Activated naive CD8-positive, alpha-beta T cell treated with anti-CD3 and anti-CD28 coated beads, Interleukin-2, amount 50 U/mL, for 24 hours (primary cell): ENCODE measurements at places on chromosomes 16 and 17.

- H3K27me3 ChIP-seq: no peaks in the 10 kb centered on the region
- no peak overlapping the region for H3K27ac ChIP-seq
- H3K4me3 ChIP-seq: no peak overlapping the region
- peaks cover 5% of the 10 kb centered on the region for H3K4me1 ChIP-seq
Observed at GRCh38 chr17:61127960-61128359, 271.7 kb upstream of the TBX2 start.

GRCh38 chr17:41539979-41540701 lies 12.0 kb upstream of the KRT19 start:
- no peak for DNase-seq
- H3K27me3 ChIP-seq: peaks cover 8% of the 10 kb centered on the region
- no peak overlapping the region for H3K27ac ChIP-seq
- no peaks in the 10 kb centered on the region for H3K4me1 ChIP-seq
- no peaks in the 10 kb centered on the region for H3K36me3 ChIP-seq
- no peak overlapping the region for H3K4me3 ChIP-seq

DNA sequence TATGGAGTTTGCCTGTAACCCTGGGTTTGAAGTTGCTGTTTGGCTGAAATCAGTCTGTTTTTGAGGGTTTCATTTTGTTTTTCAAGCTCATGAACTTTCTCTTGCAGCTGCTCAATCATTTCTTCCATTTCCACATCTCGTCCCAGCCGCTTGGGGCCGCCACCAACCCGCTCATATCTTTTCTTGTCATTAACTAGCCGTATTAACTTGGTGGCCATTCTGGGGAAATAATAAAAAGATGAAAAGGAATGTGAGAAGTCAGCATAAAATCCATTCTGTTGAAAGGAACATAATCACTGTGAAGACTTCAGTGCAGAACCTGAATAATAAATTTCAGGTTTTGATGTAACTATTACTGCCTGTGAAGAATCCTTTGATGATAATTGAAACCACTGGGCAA lies 11.5 kb downstream of the RPGRIP1L start:
- peaks cover 7% of the 10 kb centered on the region for H3K36me3 ChIP-seq
- H3K4me1 ChIP-seq: no peaks in the 10 kb centered on the region
- H3K27me3 ChIP-seq: no peaks in the 10 kb centered on the region
- H3K27ac ChIP-seq: no peak overlapping the region
- no peak for DNase-seq

DNA sequence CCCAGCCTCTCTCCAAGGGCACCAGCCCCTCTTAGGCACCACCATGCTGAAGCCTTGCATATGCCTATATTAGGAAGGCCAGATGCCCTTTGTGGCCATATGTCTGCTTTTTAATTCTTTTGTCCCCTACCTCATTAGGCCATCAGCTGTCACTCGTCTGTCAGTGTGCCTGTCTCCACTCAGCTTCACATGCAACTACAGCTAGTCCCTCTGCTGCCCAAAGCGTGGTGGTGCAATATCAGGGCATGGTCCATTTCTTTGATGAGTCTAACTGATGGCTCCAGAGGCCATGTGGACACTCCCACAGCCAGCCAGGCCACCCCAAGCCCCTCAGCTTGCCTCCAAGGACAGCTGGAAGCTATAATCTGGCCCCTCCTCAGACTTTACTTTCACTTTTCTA lies 36.3 kb downstream of the MYO18A start:
- peaks cover 70% of the 10 kb centered on the region for H3K4me1 ChIP-seq
- no peak overlapping the region for H3K27ac ChIP-seq
- no peaks in the 10 kb centered on the region for H3K36me3 ChIP-seq
- no peak for DNase-seq
- no peak overlapping the region for H3K4me3 ChIP-seq
- no peaks in the 10 kb centered on the region for H3K27me3 ChIP-seq

GRCh38 chr17:35726953-35727460 lies 4.4 kb upstream of the RASL10B start:
- peaks cover 23% of the 10 kb centered on the region for H3K36me3 ChIP-seq
- no peak overlapping the region for H3K27ac ChIP-seq
- no peaks in the 10 kb centered on the region for H3K27me3 ChIP-seq
- H3K4me3 ChIP-seq: no peak overlapping the region
- no peak for DNase-seq
- peaks cover 11% of the 10 kb centered on the region for H3K4me1 ChIP-seq

GRCh38 chr17:46078675-46079074 lies 79.6 kb downstream of the STH start:
- H3K27me3 ChIP-seq: no peaks in the 10 kb centered on the region
- peaks cover 46% of the 10 kb centered on the region for H3K4me1 ChIP-seq
- H3K27ac ChIP-seq: peak overlapping the region; percentile 52
- no peak overlapping the region for H3K4me3 ChIP-seq

- peaks cover 55% of the 10 kb centered on the region for H3K4me1 ChIP-seq
- H3K36me3 ChIP-seq: peaks cover 8% of the 10 kb centered on the region
- H3K27me3 ChIP-seq: peaks cover 10% of the 10 kb centered on the region
- DNase-seq: peak; percentile 92
- H3K4me3 ChIP-seq: peak overlapping the region; percentile 85
Observed at GRCh38 chr16:3022208-3022683, 1.5 kb downstream of the HCFC1R1 start.

- peak overlapping the region; percentile 73 for H3K27ac ChIP-seq
- peaks cover 33% of the 10 kb centered on the region for H3K4me1 ChIP-seq
- DNase-seq: peak; percentile 36
- H3K4me3 ChIP-seq: no peak overlapping the region
- H3K27me3 ChIP-seq: no peaks in the 10 kb centered on the region
Observed at GRCh38 chr17:29645515-29646051, 22.9 kb upstream of the CORO6 start.

DNA sequence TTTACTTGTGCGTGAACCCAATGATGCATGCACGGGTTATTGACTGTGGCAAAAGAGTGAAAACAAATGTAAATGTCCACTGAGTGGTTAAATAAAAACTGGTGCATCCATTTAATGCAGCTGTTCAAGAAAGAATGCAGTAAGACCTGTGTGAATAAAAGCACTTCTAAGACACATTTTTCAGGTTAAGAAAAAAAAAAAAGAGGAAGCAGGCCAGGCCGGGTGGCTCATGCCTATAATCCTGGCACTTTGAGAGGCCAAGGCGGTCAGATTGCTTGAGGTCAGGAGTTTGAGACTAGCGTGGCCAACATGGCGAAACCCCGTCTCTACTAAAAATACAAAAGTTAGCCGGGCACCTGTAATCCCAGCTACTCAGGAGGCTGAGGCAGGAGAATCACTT lies 11.8 kb downstream of the CNGB1 start:
- H3K4me3 ChIP-seq: no peak overlapping the region
- H3K4me1 ChIP-seq: no peaks in the 10 kb centered on the region
- no peak for DNase-seq
- no peaks in the 10 kb centered on the region for H3K27me3 ChIP-seq
- no peak overlapping the region for H3K27ac ChIP-seq
- H3K36me3 ChIP-seq: no peaks in the 10 kb centered on the region

GRCh38 chr16:74226338-74226954 lies 70.2 kb upstream of the PSMD7 start:
- no peak for DNase-seq
- H3K27ac ChIP-seq: no peak overlapping the region
- no peak overlapping the region for H3K4me3 ChIP-seq
- no peaks in the 10 kb centered on the region for H3K36me3 ChIP-seq
- no peaks in the 10 kb centered on the region for H3K4me1 ChIP-seq

DNA sequence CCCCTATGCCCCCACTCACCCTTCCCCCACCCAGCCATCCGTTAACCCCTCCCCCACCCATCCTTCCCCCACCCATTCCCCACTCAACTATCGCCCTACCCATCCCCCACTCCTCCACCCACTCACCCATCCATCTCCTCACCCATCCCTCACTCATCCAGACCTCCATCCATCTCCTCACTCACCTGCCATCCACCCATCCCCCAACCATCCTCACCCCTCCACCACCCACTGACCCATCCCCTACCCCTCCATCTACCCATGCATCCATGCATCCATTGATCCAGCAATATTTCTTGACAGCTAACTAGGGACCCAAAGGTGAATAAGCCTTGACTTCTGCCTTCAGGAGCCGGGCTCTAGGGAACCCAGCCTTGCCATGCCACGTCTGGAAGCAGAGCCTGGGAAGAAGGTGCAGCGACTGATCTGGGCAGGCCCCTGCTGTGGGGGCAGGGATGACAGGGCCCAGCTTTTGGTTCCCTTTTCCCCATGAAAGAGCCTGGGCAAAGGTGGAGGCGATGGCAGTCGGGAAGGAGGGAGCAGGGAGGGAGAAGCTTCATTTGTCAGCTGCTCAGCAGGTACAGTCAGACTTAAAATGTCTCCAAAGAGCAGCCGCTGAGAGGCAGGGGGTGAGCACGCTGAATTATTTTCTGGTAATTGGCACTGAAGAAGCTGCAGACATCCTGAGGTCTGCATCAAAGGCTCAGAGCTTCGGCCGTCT lies 23.1 kb upstream of the DOC2B start:
- no peaks in the 10 kb centered on the region for H3K36me3 ChIP-seq
- H3K4me1 ChIP-seq: no peaks in the 10 kb centered on the region
- peaks cover 5% of the 10 kb centered on the region for H3K27me3 ChIP-seq
- H3K27ac ChIP-seq: no peak overlapping the region
- DNase-seq: no peak

DNA sequence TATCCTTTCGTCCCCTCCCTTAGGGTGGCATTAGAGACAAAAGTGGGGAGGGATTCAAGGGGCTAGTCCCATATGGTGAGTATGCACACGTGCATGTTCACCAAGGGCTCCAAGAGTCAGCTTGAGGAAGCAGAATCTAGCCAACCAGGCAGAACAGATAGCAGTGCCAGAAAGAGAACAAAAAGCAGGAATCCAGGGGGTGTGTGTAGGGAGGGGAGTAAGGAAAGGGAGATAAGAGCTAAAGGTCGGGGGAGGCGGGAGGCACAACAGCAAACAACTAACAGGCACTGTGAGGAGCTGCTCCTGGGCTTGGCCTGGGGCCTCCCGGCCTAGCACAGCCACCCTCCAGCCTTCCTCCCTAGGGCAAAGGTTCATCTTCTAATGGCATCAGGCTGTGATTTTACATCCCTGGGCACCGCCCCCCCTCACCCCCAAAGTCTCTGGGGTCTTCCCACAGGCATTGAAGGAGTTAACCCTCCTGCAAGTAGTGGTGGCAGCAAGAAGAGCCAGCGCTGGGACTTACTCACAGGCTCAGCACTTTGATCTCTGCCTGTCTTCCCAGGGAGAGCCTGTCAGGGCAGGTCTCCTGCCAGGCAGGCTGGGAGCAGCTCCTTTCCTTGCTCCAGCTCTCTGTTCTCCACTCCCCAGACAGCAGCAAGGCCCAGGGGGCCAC lies 12.4 kb upstream of the SUPT4H1 start:
- DNase-seq: no peak
- no peaks in the 10 kb centered on the region for H3K27me3 ChIP-seq
- H3K4me3 ChIP-seq: no peak overlapping the region
- no peaks in the 10 kb centered on the region for H3K36me3 ChIP-seq
- no peak overlapping the region for H3K27ac ChIP-seq

DNA sequence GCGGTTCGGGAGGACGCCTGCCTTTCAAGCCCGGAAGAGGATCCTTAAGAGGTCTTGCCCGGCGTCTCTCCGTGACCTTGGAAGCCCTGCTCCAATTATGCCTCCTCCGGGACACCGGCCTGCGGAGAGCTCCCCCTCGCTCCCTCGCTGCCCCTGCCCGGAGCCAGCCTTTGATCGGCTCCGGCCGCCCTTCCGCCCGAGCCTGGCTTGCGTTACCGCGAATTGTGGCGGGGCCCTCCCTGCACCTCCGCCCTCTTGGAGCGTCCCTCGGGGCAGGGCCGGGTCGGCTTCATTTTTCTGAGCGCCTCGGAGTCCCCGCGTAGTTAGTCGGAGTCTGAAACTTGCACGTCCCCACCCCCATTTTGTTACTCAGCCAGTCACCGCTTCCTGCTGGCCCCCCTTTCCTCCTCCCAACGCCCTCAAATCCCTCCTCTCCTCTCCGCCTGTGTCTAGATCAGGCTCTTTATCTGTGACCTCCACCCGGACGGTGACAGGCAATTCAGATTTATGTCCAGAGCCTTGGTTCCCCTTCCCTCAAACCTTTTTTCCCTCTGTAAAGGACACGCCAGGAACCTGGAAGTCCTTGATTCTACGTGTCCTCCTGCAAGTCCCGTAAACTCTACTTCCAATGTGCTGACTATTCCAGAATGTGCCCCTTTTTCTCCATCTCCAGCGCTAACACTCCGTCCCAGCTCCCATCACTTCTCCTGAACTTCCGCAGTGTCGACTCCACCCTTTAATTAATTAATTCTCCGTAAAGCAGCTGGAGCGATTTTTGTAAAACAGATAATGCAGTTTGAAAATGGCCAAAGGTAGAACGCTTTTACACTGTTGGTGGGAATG lies 569 bp upstream of the RABEP2 start:
- peaks cover 9% of the 10 kb centered on the region for H3K36me3 ChIP-seq
- DNase-seq: peak; percentile 86
- peak overlapping the region; percentile 91 for H3K4me3 ChIP-seq
- H3K4me1 ChIP-seq: peaks cover 27% of the 10 kb centered on the region

DNA sequence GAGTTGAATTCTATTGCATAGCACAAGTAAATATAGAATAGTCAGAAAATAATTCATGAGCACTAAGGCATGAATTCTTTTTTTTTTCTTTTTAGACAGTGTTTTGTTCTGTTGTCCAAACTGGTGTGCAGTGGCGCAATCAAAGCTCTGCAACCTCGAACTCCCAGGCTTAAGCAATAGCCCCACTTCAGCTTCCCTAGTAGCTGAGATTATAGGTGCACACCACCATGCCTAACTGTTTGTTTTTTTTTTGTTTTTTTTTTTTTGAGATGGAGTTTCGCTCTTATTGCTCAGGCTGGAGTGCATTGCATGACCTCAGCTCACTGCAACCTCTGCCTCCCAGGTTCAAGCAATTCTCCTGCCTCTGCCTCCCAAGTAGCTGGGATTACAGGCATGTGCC lies 16.6 kb downstream of the TUBD1 start:
- H3K4me1 ChIP-seq: no peaks in the 10 kb centered on the region
- H3K27me3 ChIP-seq: no peaks in the 10 kb centered on the region
- DNase-seq: no peak
- no peak overlapping the region for H3K4me3 ChIP-seq

GRCh38 chr17:52674686-52675085 lies 516.2 kb upstream of the CA10 start:
- no peak for DNase-seq
- no peak overlapping the region for H3K27ac ChIP-seq
- H3K4me3 ChIP-seq: no peak overlapping the region
- no peaks in the 10 kb centered on the region for H3K4me1 ChIP-seq

- H3K27me3 ChIP-seq: peaks cover 10% of the 10 kb centered on the region
- H3K27ac ChIP-seq: no peak overlapping the region
- no peak for DNase-seq
- no peaks in the 10 kb centered on the region for H3K4me1 ChIP-seq
- no peaks in the 10 kb centered on the region for H3K36me3 ChIP-seq
Observed at GRCh38 chr16:14028202-14028601, 42.9 kb upstream of the MRTFB start.

- peaks cover 6% of the 10 kb centered on the region for H3K4me1 ChIP-seq
- no peak overlapping the region for H3K4me3 ChIP-seq
- no peak for DNase-seq
- H3K27me3 ChIP-seq: peaks cover 4% of the 10 kb centered on the region
Observed at GRCh38 chr17:37856245-37856644, 68.0 kb upstream of the TBC1D3K start.

DNA sequence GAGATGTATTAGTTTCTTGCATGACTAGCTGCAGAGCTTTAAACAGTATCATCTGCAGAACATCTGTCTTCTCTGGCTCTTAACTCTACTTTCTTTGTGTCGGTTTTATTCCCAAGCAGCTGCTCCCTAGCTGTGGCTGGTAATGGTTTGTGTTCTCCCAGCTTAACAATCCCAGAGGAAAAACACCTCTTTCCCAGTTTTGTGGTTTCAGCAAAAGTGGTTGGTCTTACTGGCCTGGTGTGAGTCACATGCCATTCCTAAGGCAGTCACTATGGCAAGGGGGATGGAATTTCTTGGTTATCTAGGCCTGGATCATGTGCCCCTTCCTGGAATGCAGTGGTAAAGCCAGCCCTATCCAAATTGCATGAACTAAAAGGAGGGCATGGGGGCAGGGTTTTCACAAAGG lies 27.5 kb downstream of the OMG start:
- H3K4me1 ChIP-seq: peaks cover 3% of the 10 kb centered on the region
- peaks cover 30% of the 10 kb centered on the region for H3K36me3 ChIP-seq
- DNase-seq: no peak
- no peak overlapping the region for H3K27ac ChIP-seq
